Mesenchymal stem cell (in vitro differentiated cells and primary cell): ENCODE measurements at places on chromosomes 5 and 9.

GRCh38 chr9:88805217-88805943 is 185.9 kb upstream of the S1PR3 start:
- H3K27ac ChIP-seq: no peak overlapping the region
- H3K4me3 ChIP-seq: no peak overlapping the region
- H3K27me3 ChIP-seq: no peaks in the 10 kb centered on the region
- DNase-seq: no peak
- H3K4me1 ChIP-seq: peaks cover 5% of the 10 kb centered on the region

GRCh38 chr9:82109626-82110025 is 121.1 kb downstream of the SPATA31D1 start:
- H3K4me1 ChIP-seq: no peaks in the 10 kb centered on the region
- H3K27ac ChIP-seq: peak overlapping the region; percentile 63
- no peak overlapping the region for H3K4me3 ChIP-seq
- no peaks in the 10 kb centered on the region for H3K27me3 ChIP-seq
- H3K36me3 ChIP-seq: no peaks in the 10 kb centered on the region

GRCh38 chr9:16828340-16829281 is 41.9 kb downstream of the BNC2 start:
- H3K27ac ChIP-seq: peak overlapping the region; percentile 86
- peak; percentile 77 for DNase-seq
- peak overlapping the region; percentile 32 for H3K4me3 ChIP-seq
- H3K4me1 ChIP-seq: peaks cover 8% of the 10 kb centered on the region

GRCh38 chr9:122991370-122991830 is 42.1 kb upstream of the GPR21 start:
- peak; percentile 92 for DNase-seq
- H3K36me3 ChIP-seq: peaks cover 9% of the 10 kb centered on the region
- H3K27ac ChIP-seq: peak overlapping the region; percentile 47
- no peaks in the 10 kb centered on the region for H3K27me3 ChIP-seq
- H3K4me1 ChIP-seq: peaks cover 2% of the 10 kb centered on the region
- no peak overlapping the region for H3K4me3 ChIP-seq

DNA sequence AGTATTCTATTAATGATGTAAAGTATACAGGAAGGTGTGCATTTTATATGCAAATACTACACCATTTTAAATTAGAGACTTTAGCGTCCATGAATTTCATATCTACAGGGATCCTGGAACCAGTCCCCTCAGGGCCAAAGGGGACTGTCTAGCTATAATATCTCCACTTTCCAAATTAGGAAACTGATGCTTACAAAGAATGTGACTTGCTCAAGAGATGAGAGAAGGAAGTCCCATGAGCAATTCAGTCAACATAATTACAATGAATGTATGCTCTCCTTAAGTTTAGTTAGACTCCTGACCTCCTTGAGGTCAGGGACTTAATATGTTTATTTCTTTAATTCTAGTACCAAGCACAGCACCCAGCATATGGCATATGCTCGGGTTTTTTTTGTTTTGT is 23.7 kb downstream of the NIPBL start:
- DNase-seq: no peak
- H3K4me1 ChIP-seq: no peaks in the 10 kb centered on the region
- no peak overlapping the region for H3K4me3 ChIP-seq
- no peaks in the 10 kb centered on the region for H3K27me3 ChIP-seq
- H3K36me3 ChIP-seq: no peaks in the 10 kb centered on the region

- H3K27me3 ChIP-seq: no peaks in the 10 kb centered on the region
- DNase-seq: no peak
- no peaks in the 10 kb centered on the region for H3K4me1 ChIP-seq
- H3K36me3 ChIP-seq: peaks cover 53% of the 10 kb centered on the region
- no peak overlapping the region for H3K4me3 ChIP-seq
These were observed 20.9 kb downstream of the ZBED3 start for GRCh38 chr5:77066184-77066583.

- no peaks in the 10 kb centered on the region for H3K27me3 ChIP-seq
- H3K36me3 ChIP-seq: no peaks in the 10 kb centered on the region
- no peak overlapping the region for H3K4me3 ChIP-seq
- peaks cover 9% of the 10 kb centered on the region for H3K4me1 ChIP-seq
- DNase-seq: no peak
- no peak overlapping the region for H3K27ac ChIP-seq
These were observed 215.6 kb downstream of the PIK3R1 start for GRCh38 chr5:68431186-68431585.

GRCh38 chr5:160187091-160187490 is 42.2 kb upstream of the FABP6 start:
- H3K27ac ChIP-seq: no peak overlapping the region
- no peaks in the 10 kb centered on the region for H3K36me3 ChIP-seq
- peaks cover 8% of the 10 kb centered on the region for H3K4me1 ChIP-seq
- H3K4me3 ChIP-seq: no peak overlapping the region
- DNase-seq: no peak

DNA sequence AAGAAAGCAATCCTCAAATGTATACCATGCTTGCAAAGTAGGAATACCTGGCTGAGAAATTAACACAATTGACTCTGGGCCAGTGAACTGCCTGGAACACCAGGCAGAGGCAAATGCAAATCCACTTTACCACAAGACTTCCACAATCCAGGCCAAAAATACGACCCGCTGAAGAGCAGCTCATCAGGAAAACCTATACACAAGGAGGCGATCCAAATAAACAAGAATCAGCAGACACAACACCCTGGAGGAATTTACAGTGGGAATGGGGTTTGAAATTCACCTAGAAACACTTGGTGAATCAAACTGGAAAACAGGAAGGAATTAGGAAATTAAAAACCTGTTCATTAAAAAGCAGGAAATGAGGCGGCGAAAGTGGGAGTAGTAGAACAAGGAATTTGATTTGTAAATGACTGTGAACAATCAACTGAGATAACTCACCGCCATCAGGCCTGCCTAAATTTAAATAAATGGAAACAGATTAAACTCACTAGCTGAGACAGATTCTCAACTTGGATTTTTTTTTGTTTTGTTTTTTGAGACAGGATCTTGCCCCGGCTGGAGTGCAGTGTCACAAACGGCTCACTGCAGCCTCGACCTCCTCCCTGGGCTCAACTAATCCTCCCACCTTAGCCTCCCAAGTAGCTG is 15.9 kb downstream of the CMBL start:
- H3K27me3 ChIP-seq: no peaks in the 10 kb centered on the region
- H3K27ac ChIP-seq: no peak overlapping the region

DNA sequence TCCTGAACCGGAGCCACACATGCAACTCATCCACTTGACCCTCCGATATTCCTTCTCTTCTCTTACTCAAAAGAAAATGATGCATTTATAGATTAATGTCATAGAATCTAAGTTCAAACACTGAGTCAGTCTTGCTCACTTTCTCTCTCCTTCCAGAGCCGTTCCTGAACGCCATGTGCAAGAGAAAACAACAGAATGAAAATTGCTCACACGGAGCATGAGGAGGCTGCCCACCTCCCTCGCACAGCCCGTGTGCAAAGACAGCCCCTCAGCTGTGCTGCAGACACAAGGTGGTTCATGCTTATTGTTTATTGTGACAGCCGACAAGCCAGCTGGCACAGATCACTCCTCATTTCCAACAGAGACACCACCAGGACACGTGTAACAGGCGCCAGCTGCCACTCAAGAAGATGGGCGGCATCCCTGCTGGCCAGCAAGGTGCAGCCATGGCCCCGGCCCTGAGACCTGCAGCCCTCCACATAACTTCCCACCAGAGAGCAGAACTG is 290.8 kb downstream of the GLIS3 start:
- no peaks in the 10 kb centered on the region for H3K27me3 ChIP-seq
- DNase-seq: no peak
- H3K4me1 ChIP-seq: no peaks in the 10 kb centered on the region
- no peak overlapping the region for H3K27ac ChIP-seq

DNA sequence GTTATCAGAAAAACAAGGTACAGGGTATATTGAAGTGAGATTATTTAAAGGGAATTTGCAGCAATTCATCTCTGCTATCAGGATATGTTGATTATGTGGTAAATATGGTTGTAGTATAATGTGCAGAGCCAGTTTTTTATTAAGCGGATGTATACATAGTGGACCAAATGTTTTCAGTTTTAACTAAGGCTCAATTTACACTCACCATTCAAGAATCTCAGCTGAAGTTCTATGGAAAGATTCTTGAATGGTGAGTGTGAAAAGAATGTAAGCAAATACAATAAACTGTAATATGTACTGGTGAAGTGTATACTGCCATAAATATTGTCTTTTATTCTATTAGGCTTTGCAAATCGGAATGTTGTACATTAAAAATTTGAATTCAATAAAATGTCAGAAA is 895.9 kb upstream of the CDH10 start:
- H3K27me3 ChIP-seq: no peaks in the 10 kb centered on the region
- H3K4me3 ChIP-seq: no peak overlapping the region
- peaks cover 1% of the 10 kb centered on the region for H3K4me1 ChIP-seq
- peak; percentile 73 for DNase-seq
- no peaks in the 10 kb centered on the region for H3K36me3 ChIP-seq

DNA sequence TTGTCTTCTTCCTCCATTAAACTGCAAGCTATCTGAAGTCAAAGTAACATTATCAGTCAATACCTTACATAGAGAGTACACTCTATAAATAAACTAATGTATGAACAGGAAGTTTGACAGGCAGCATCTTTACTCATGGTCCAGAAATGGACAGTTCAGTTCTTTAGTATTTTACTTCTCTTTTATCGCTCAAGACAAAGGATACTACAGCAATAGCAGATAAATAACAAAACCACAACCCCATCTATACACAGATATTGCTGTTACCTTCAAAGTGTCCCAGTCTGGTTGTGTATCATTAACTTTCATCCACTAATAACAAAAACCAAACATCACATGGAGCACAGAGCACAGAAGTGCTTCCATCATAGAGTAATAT is 46.4 kb downstream of the SEMA5A start:
- peaks cover 1% of the 10 kb centered on the region for H3K4me1 ChIP-seq
- H3K27me3 ChIP-seq: no peaks in the 10 kb centered on the region
- no peak for DNase-seq
- no peaks in the 10 kb centered on the region for H3K36me3 ChIP-seq
- H3K27ac ChIP-seq: no peak overlapping the region

- no peak for DNase-seq
- no peaks in the 10 kb centered on the region for H3K27me3 ChIP-seq
- no peak overlapping the region for H3K4me3 ChIP-seq
These were observed 16.4 kb downstream of the HMGCS1 start for GRCh38 chr5:43296835-43297234.

DNA sequence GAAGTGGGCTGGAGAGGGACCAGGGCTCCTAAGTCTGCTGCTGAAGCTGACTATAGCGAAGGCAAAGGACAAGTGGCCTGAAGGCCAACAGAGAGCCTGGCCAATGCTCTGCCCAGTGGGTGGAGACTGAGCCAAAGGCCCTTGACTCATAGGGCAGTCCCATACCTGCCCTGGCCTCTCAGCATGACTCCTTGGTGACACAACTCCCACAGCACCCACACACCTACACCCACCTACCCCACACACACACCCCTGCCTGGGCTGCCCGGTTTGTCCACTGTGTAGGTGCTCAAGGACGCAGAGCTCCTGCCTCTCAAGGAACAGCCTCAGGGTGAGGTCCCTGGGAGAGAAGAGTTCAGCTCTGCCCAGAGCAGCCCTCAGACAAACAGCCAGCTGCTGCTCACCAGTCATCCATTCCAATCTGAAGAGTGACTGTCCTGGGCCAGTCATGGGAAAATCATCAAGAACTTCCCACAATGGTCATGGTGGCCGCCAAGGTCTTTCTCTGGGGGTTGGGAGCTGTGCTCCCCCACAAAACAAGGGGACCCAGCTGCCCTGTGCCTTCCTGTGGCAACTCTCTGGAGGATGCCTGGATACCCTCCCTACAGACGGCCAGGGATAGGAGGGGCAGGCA is 5.0 kb downstream of the TNIP1 start:
- H3K36me3 ChIP-seq: peaks cover 16% of the 10 kb centered on the region
- H3K4me1 ChIP-seq: peaks cover 39% of the 10 kb centered on the region
- DNase-seq: peak; percentile 54
- H3K27me3 ChIP-seq: no peaks in the 10 kb centered on the region
- peak overlapping the region; percentile 25 for H3K27ac ChIP-seq

DNA sequence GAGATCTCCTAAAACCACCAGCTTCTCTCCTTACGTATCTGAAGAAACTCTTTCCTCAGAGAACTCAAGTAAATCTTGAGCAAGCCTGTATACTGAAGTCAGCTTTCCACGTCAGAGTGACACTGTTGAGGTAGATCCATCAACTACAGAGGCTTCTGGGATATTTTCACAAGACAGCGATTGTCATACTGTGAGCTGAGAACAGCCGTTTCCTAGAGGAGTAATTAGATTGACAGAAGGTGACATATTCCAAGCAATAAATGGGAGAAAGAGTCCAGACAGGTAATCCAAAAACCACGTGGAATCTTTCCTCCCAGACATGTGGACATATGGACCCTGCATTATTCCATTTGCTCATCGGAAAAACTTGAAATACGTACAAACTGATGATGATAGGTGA is 117.2 kb downstream of the MEF2C start:
- DNase-seq: no peak
- H3K27ac ChIP-seq: no peak overlapping the region
- no peaks in the 10 kb centered on the region for H3K27me3 ChIP-seq
- H3K4me3 ChIP-seq: no peak overlapping the region

GRCh38 chr5:27947088-27947487 is 908.7 kb upstream of the CDH9 start:
- no peak for DNase-seq
- H3K4me3 ChIP-seq: no peak overlapping the region
- H3K27ac ChIP-seq: no peak overlapping the region

GRCh38 chr9:121269642-121270254 is 1.8 kb downstream of the GSN start:
- no peaks in the 10 kb centered on the region for H3K27me3 ChIP-seq
- H3K36me3 ChIP-seq: peaks cover 9% of the 10 kb centered on the region
- peak overlapping the region; percentile 80 for H3K4me3 ChIP-seq
- H3K4me1 ChIP-seq: peaks cover 24% of the 10 kb centered on the region
- DNase-seq: peak; percentile 62

GRCh38 chr9:123107639-123108285 is 74.3 kb downstream of the GPR21 start:
- peaks cover 9% of the 10 kb centered on the region for H3K4me1 ChIP-seq
- H3K4me3 ChIP-seq: no peak overlapping the region
- no peak for DNase-seq

DNA sequence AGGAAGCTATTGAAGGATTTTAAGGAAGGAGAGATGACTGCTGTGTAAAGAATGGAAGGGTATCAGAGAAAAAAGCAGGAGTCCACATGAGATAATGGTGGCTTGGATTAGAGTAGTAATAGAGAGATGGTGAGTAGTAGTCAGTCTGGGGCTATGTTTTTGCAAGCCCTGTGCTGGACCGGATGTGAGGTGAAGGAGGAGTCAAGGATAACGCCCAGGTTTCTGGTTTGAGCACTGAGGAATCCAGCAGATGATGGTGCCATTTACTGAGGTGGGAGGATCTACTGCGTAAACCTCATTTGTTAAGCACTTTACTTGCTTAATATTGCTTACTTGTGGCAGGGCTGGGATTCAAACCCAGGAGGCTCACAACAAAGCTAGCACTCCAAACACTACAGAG is 1.1 kb downstream of the TIGD6 start:
- H3K27ac ChIP-seq: no peak overlapping the region
- H3K36me3 ChIP-seq: peaks cover 36% of the 10 kb centered on the region
- H3K4me3 ChIP-seq: peak overlapping the region; percentile 96
- peaks cover 6% of the 10 kb centered on the region for H3K4me1 ChIP-seq
- H3K27me3 ChIP-seq: no peaks in the 10 kb centered on the region
